NCI-H774 (cell line): ENCODE measurements at places on chromosomes 2 and 18.

DNA sequence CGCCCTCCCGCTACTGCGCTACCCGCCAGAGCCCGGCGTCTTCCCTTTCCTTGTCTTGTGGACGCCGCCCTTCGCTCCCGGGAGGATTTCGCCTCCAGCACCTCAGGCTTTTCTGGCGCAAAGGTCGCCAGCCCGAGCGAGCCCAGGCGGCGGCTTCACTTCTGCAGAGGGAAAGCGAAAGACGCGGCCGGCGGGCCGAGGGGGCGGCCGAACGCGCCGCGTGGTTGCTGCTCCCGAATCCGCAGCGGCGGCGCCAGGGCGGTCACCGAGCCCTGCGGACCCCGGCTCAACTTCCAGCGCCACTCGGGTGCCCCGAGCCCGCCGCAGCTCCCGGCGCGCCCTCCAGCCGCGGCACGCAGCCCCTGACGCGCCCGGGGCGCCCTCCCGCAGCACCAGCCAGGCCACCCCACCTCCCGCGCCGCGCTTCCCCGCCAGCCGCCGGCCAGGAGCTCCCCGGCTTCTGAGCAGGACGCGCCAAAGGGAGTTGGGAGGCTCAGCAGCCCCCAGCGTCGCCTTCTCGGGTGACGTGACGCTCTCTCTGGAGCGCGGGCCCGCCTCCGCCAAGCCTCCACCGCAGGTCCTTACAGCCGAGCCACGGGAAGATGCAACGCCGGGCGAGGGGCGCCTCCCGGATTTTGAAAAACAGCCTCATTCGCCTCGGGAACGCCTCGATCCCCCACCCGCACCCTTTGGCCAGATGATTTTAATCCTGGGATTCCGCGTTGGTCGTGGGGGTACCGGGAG lies 84.9 kb upstream of the EPB41L3 start:
- no peak for DNase-seq

DNA sequence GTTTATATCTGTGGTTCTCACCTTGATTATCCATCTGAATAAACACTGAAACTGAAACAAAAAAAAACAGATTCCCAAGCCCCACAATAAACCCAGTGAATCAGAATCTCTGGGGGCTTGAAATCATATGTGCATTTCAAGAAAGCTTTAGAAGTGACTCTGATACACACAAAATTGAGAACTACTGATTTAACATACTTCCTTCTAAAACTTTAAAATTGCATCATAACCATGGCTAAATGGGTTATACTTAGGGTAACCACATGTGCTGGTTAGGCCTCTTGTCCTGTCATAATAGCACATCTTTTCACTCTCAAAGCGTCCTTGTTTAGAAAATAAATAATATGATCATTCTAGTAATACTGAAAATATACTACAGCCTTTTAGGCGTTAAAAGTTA lies 100.9 kb downstream of the ATAD2B start:
- DNase-seq = no peak

GRCh38 chr2:177242121-177242987 lies 22.2 kb downstream of the NFE2L2 start:
- peak; percentile 11 for DNase-seq

- DNase-seq = no peak
Measured at GRCh38 chr2:133657591-133657990, 89.3 kb upstream of the NCKAP5 start.

GRCh38 chr2:207448006-207448405 lies 81.8 kb upstream of the CREB1 start:
- DNase-seq = no peak

GRCh38 chr2:3170792-3171455 lies 206.7 kb downstream of the EIPR1 start:
- no peak for DNase-seq

DNA sequence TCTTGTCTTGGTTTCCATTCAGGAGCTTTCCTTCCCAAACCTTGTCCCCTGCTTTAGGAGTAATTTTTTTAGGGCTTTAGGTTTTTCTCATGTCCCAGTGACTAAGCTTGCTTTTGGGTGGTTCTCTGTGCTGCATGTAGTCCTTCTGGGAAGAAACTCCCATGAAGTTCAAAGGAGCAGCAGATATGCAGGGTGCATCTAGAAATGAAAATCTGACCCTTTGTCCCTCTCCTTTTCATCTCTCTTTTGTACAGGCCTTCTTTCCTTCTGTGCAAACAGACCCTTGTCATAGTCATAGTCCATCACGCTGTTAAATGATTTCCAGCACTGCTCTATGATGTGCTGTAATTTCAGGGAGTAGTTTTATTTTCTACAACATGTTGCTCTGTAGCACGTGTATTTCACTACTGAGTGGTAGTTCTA lies 20.4 kb downstream of the FMNL2 start:
- no peak for DNase-seq

DNA sequence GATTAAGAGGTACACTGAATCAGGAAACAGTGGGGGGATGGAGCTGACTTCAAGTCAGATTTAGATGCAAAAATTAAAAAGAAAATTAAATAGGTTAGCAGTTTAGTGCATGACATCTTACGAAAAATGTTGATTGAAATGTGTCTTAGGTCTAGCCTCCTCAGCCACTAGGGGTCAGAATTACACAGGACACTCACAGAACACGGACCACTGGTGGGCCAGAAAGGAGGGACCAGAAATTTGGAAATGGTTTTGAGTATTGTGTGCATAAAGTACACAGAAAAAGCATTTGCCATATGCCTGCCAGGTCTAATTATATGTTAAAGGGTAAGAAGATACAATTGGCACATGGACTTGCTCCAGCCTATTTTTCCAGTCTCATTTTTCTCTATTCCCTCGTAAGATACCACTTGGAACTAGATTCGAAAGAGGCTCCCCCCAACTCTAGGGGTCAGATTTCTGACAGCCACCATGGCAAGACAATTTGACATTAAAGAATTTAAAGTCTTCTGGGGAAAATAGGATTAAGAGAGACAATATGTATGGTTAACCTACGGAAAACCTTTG lies 550.2 kb upstream of the SETBP1 start:
- DNase-seq = peak; percentile 7

GRCh38 chr2:241381872-241382271 lies 25.8 kb downstream of the FARP2 start:
- no peak for DNase-seq

DNA sequence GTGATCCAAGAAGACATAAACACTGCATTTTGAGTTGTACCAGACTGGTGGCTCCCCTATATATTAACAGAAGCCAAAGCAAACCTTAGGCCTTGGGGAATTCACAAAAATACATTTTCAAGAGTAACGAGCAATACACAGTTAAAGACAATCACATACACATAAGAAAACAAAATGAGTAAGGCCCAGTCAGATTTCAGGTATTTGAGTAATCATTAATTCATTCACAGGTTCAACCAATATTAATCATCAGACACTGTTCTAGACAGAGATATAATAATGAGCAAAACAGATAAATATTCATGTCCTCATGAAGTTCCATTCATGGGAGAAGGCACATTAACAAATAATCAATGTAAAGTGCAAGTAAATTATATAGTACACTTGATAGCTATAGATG lies 9.6 kb downstream of the STPG4 start:
- DNase-seq = no peak

DNA sequence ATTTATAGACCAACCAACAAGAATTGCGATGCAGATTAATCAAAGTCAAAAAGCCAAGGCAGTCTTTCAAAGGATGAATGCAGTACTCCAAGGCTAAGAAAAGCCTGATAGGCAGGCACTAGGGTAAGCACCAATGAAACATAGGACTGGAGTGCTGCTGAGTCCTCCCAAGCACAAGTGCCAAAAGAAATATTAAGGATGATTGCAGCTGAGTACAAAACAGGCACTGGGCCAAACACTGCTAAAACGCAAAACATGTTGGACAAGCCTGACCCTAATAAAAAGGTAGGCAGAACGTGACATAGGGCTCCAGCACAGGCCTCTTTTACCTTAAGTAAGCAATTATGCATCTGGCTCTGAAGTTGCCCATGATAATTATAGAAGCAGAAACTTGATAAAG lies 160.1 kb upstream of the LRP1B start:
- DNase-seq = peak; percentile 44

- DNase-seq = no peak
Measured at GRCh38 chr2:55247025-55247424, 14.5 kb downstream of the RPS27A start.

DNA sequence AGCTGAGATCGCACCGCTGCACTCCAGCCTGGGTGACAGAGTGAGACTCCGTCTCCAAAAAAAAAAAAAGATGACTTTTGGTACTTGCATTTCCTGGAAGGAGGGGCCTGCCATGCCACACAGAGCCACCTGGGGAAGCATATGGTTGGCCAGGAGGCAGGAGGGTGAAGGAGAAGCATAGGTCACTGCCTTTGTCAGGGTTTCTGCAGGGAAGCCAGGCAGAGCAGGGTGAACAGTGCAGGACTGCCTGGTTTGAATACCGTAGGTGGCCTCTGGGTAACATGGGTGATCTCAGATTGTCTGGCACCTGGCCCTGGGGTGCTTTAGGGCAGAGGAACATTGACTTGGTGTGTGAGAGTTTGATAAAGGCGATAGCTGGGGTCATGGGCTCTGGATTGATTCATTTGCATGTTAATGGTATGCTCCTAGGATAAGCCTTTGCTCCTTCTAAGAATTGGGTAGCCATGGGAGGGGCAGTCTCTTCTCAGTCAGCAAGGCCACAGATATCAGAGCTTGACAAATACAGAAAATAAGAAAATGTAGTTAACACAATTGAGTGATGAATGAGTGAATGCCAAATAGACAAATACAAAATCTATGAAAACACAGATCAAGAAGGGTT lies 124.0 kb upstream of the SEC11C start:
- DNase-seq = no peak

DNA sequence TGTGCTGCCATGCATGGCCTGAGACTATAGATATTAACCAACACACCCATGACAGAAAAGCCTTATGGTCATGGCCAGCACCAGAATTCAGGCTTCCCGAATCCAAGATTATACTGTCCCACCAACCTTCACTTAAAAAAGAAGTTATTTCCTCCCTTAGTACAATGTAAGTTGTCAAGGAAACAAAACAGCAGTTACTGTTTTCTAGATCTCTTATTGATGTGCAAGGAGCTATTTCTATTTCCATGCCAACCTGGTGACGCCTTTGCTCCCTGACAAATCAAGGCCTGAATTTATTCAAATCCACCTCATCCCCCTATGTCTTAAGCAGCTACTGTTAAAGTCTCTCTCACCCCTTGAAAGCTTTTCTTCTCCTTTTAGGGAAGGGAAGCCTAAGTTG lies 249.3 kb downstream of the ZNF521 start:
- no peak for DNase-seq

DNA sequence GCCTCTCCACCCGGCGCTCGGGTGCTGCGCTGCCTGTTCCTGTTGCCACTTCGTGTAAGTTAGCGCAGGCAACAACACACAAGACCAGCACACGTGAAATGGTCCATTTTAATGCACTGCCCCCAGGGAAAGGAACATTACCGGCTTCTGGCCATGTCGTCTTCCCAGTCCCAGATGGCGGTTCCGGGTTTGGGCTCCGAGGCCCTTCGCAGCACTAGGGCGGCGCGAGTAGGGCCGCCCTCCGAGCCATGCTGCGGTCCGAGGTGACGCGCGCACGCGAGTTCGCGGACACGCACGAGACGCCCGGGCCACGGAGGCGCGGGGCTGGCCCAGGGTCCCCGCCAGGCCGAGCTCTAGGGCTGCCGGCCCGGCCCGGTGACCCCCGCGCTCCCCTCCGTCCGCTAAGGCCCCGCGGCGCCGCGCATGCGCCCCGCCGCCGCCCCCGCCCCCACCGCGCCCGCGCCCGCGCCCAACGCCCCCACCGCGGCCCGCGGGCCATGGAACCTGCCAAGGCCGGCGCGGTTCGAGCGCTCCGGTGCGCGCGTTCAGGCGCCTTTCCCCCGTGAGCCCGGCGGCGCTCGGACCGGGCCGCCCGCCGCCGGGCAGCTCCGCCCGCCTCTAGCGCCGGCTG lies 367 bp upstream of the ZNF236 start:
- DNase-seq = no peak

GRCh38 chr2:235659767-235660322 lies 166.0 kb downstream of the AGAP1 start:
- no peak for DNase-seq

DNA sequence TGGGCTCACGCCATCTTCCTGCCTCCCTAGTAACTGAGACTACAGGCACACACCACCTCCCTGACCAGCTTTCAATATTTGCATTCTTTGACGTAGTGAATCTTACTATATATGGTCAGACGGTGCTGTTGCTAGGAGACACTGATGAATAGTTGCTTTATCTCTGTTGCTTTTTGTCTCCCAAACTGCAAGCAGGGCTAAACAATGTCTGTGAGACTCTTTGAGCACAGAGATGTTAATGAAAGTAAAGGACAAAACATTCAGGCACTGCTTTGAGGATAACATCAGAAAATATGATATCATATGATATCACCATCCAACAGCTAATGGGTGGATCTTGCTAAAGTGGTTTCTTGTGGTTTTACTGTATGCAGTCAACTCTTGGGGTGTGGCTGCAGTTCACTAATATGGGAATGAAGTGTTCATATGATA lies 43.0 kb downstream of the EMILIN2 start:
- DNase-seq = no peak

GRCh38 chr2:206115026-206115578 lies 29.1 kb upstream of the INO80D start:
- no peak for DNase-seq

DNA sequence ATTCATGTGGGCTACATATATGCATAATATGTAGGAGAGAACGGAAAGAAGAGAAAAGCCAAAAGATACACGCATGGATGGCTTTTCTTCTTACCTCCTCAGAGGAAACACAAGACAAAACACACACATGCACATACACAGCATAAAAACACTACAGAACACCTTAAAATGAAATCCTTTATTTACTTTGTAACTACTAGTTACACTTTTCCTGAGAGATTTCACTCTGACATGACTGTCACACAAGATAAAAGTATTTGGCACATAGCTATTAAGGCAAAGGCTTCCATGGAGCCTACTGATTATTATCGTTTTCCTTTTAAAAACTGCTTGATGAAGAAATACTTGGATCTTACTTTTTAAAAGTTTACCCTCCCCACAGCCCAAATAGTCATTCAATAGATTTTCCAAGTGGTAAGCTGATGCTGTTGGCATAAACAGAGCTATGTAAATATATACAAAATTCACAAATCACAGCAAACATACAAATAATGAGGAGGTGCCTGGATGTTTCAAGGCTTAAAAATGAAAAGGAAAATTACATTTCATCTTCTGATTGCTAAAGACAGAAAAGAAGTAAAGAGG lies 8.6 kb downstream of the ZEB2 start:
- DNase-seq = no peak

DNA sequence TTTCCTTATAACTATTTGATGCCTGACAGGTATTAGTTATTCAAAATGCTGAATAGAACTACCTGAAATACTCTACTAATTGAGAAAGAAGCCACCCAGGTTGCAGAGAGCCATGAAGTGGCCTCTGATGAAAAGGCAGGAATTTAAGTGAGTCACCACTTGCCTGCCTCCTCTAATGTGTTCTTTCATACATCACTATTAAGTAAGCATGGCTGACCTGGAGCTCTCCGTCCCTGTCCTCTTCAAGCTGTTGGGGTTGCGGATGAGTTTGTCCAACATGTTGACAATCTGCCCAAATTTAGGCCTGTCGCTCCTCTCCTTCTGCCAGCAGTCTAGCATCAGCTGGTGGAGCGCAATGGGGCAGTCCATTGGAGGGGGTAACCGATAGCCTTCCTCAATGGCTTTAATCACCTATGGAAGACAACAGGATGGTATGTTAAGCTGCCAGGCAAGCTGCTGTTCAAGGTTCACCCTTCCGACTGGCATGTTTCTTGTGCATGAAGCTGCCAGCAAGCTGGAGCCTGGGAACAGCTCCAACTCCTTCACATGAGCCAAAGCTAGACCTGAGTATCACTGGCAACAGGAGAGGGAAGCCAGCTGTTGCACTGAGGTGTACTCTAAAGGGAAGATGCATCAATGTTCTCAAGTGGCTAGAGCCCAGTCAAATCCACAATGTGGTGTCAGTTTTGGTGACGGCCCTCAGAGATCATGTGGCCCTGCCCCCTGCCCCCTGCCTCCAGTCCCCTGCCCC lies 142.2 kb downstream of the EPHA4 start:
- DNase-seq = no peak
